ENCODE measurements at places on chromosomes 3 and 15. TPM values are rescaled to one million over a fixed set of nuclear protein-coding genes. Genes with fewer than 3 reads are reported as not detected.

GRCh38 chr3:184395320-184395660, 15.4 kb downstream of the CHRD start:
- H3K36me3 ChIP-seq = no peaks in the 10 kb centered on the region
- no peak overlapping the region for H3K27ac ChIP-seq
- H3K27me3 ChIP-seq = peaks cover 4% of the 10 kb centered on the region
- DNase-seq = no peak
- H3K4me3 ChIP-seq = no peak overlapping the region
- H3K4me1 ChIP-seq = no peaks in the 10 kb centered on the region

Gene STRC
- total RNA-seq = 0.28 TPM

Gene SPSB4
- total RNA-seq = not detected

Gene CHDH
- 8.3 TPM for total RNA-seq

Gene AP4E1
- 11.4 TPM for total RNA-seq

Gene TGFBR2
- 0.62 TPM for total RNA-seq

DNA sequence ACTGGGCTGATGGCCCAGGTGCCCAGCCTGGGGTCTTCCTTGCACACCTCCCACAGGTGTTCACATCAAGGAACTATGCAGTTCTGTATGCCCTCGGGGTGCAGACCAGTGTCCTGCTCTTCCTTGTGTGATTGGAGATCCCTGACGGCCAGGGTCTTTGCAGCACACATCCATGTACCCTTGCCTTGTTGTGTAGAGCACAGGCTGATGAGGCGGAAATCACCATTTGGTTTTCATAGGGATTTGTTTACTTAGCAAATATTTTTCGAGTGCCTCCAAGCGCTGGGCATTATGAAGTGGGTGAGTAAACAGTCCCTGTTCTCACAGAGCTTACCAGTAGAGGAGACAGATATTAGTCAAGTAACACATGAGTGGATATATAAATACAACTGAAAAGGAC, 209.3 kb upstream of the UMPS start:
- H3K4me3 ChIP-seq = no peak overlapping the region
- no peaks in the 10 kb centered on the region for H3K4me1 ChIP-seq
- no peak overlapping the region for H3K27ac ChIP-seq
- no peak for DNase-seq

Gene FOXB1
- not detected for total RNA-seq

GRCh38 chr3:36741285-36741684, 23.1 kb downstream of the DCLK3 start:
- no peak overlapping the region for H3K27ac ChIP-seq
- no peaks in the 10 kb centered on the region for H3K4me1 ChIP-seq
- no peak overlapping the region for H3K4me3 ChIP-seq
- DNase-seq = no peak
- no peaks in the 10 kb centered on the region for H3K27me3 ChIP-seq

Gene ELL3
- 15.0 TPM for total RNA-seq

DNA sequence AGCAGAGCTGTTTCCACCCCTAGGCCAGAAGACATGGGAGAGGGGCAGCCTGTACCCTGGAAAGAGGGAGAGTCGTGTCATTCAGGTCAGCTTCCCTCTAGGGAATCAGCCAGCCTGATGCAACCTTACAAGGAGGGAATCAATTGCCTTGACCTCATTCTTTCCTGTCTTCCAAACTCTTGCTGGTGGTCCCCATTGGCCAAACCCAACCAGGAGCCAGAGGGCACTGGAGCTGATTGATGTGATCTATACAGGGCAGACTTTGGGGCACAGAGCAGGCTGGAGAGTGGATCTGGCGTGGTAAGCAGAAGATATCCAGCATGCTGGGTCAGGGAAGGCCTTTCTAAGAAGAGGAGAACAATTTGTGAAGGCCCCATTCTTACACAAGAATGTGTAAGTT, 19.1 kb upstream of the MAGEF1 start:
- DNase-seq = no peak
- peaks cover 2% of the 10 kb centered on the region for H3K27me3 ChIP-seq
- H3K27ac ChIP-seq = no peak overlapping the region
- H3K4me1 ChIP-seq = no peaks in the 10 kb centered on the region
- no peak overlapping the region for H3K4me3 ChIP-seq
- H3K36me3 ChIP-seq = no peaks in the 10 kb centered on the region

DNA sequence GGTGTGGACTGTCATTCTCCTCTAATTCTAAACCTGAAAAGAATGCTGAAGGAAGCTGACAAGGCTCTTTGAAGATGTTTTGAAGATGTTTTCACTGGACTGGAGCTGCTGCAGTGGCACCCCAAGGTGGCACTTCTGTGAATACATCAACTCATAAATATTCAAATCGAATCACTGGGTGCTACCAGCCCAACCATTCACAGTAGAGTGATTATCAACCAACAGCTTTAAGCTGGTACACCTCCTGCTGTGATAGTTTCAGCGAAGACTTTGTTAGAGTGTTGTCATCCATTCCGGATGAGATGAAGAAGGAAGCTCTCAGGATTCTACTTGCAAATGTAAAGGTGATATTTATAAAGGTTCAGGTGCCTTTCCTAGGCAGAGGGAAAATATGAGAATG, 106.6 kb downstream of the LSAMP start:
- no peaks in the 10 kb centered on the region for H3K27me3 ChIP-seq
- DNase-seq = no peak
- no peak overlapping the region for H3K4me3 ChIP-seq
- no peak overlapping the region for H3K27ac ChIP-seq

GRCh38 chr15:65595960-65596359, 15.0 kb downstream of the INTS14 start:
- H3K27me3 ChIP-seq = no peaks in the 10 kb centered on the region
- no peak for DNase-seq
- peaks cover 3% of the 10 kb centered on the region for H3K36me3 ChIP-seq
- no peak overlapping the region for H3K27ac ChIP-seq

Gene SAMD7
- total RNA-seq = not detected

- H3K36me3 ChIP-seq = no peaks in the 10 kb centered on the region
- H3K4me1 ChIP-seq = peaks cover 48% of the 10 kb centered on the region
- H3K4me3 ChIP-seq = no peak overlapping the region
- peak overlapping the region; percentile 60 for H3K27ac ChIP-seq
- H3K27me3 ChIP-seq = no peaks in the 10 kb centered on the region
Measured at GRCh38 chr3:189563853-189564563, 67.2 kb upstream of the TP63 start.

Gene MINAR1
- 0.36 TPM for total RNA-seq

DNA sequence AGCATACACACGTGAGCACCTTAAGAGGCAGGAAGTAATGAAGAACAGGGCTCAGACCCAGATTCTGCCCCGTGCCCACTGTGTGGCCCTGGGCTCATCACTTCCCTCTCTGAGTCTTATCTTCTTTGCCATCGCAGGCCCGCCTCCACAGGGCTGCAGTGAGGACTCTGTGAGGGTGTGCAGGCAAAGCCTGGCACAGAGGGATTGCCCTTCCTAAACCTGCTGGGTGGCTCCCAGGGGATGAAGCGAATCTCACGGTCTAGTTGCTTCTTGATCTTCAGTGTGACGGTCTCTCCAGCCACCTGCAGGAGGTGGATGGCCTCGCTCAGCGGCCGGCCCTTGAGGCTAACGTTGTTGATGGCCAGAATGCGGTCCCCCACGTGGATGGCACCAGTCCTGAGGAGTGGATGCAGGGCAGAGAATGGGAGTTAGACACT, 32.8 kb downstream of the GRIP2 start:
- H3K27ac ChIP-seq = no peak overlapping the region
- H3K27me3 ChIP-seq = no peaks in the 10 kb centered on the region
- no peaks in the 10 kb centered on the region for H3K4me1 ChIP-seq
- no peak overlapping the region for H3K4me3 ChIP-seq

Gene RAB5A
- total RNA-seq = 30.5 TPM

DNA sequence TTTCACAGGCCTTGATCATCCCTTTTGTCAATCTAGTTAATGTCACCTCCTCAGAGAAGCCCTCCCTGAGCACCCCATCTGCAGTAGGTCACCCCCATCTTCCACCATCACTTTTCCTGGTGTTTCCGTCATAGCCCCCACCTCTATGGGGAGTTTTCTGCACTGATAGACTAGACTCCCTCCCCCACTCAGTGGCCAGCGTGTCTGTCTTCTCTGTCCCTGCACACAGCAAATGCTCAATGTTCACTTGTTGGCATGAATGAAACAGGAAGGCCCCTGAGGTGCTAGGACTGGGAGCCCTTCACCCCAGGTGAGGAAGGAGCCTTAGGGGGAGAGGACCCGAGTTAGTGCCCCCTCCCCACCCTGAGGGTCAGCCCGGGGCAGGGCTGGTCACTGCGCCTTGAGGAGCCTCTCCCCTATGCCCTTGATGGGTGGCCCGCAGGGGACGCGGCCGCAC, 15.8 kb upstream of the FANCD2 start:
- no peaks in the 10 kb centered on the region for H3K36me3 ChIP-seq
- no peak for DNase-seq
- no peak overlapping the region for H3K27ac ChIP-seq
- H3K4me3 ChIP-seq = peak overlapping the region; percentile 69

DNA sequence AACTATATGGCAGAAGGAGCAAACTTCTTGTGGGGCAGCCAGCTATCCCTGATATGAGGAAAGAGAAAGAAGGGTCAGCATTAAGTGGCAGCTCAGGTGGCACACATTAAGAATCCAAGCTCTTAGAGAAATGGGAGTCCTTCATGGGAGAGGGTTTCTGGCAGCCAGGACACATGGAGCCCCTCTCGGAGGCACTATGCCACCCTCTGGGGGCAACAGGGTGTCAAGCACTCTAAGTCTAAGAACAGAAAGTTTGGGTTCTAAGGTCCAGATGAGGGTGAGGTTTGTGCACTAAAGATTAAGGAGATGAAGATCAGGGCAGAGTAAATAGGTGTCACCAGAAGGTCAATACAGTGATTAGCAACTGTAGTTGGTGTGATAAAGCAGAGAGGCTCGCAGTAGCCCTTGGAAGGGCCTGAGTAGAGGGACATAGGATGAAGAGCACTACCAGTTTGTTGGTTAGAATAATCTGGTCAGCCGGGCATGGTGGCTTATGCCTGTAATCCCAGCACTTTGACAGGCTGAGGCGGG, 89.3 kb downstream of the ST6GAL1 start:
- no peak overlapping the region for H3K4me3 ChIP-seq
- peaks cover 53% of the 10 kb centered on the region for H3K4me1 ChIP-seq
- peak overlapping the region; percentile 46 for H3K27ac ChIP-seq
- H3K36me3 ChIP-seq = peaks cover 13% of the 10 kb centered on the region
- no peak for DNase-seq

DNA sequence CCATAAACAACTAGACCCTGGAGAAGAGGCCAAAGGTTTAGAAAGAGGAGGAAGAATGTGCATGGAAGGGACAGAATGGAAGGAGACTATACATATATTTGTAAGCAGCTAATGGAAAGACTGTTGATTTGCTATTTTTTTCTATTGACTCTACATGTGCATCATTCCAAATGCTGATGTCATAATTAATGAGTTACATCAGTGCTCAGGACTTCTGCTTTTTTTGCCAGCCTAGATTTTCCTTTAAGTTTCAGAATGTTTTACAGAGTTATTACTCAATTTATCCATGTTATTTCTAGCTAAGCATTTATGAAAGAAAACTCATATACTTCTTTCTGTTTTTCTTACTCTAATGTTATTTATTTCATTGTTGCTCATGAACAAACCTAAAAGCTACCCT, 62.6 kb upstream of the VGLL3 start:
- no peak overlapping the region for H3K27ac ChIP-seq
- H3K27me3 ChIP-seq = no peaks in the 10 kb centered on the region
- H3K36me3 ChIP-seq = no peaks in the 10 kb centered on the region
- no peak overlapping the region for H3K4me3 ChIP-seq
- no peak for DNase-seq
- H3K4me1 ChIP-seq = no peaks in the 10 kb centered on the region

GRCh38 chr15:29021857-29022256, 136.1 kb downstream of the APBA2 start:
- no peaks in the 10 kb centered on the region for H3K36me3 ChIP-seq
- H3K4me1 ChIP-seq = no peaks in the 10 kb centered on the region

Gene PIGB
- total RNA-seq = 23.7 TPM

- no peak for DNase-seq
- H3K27ac ChIP-seq = no peak overlapping the region
- H3K4me3 ChIP-seq = no peak overlapping the region
- no peaks in the 10 kb centered on the region for H3K36me3 ChIP-seq
Measured at GRCh38 chr15:71800835-71801745, 9.3 kb upstream of the NR2E3 start.

Gene KBTBD13
- total RNA-seq = not detected

Gene TUSC7
- total RNA-seq = not detected

- no peak overlapping the region for H3K27ac ChIP-seq
- peaks cover 5% of the 10 kb centered on the region for H3K4me1 ChIP-seq
- H3K36me3 ChIP-seq = no peaks in the 10 kb centered on the region
- no peak overlapping the region for H3K4me3 ChIP-seq
Measured at GRCh38 chr15:78098131-78098755, 5.9 kb downstream of the SH2D7 start.

Gene KIF15
- 29.3 TPM for total RNA-seq

DNA sequence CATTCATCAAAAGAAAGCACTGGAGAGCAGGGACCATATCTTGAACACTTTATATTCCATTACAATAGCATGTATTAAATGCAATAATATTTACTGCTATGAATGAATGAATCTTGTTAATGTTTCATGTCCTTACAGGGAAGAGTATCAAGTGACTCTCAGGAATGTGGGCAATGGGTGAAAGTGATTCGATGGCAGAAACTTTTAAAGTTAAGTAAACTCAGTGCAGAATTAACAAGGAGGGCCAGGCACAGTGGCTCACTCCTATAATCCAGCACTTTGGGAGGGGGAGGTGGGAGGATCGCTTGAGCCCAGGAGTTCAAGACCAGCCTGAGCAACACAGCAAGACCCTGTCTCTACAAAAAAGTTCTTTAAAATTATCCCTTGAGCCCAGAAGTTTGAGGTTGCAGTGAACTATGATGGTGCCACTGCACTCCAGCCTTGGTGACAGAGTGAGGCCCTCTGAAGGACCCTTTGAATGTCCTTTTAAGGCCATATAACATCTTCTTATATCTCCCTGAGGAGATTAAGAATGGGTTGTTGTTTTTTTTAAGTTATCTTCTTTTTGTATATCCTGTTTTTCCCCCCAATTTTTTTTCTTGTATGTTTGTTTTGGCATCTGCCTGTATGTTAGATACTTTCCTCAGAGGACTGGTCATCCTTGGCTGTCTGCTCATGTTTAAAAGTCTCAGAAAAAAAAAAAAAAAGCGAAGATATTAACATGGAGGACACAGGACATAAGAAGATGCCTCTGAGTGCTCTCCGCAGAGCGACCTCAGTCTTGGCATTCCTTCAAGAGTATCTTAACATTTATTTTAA, 9.6 kb upstream of the FSIP1 start:
- H3K4me1 ChIP-seq = peaks cover 12% of the 10 kb centered on the region
- H3K27ac ChIP-seq = no peak overlapping the region
- H3K27me3 ChIP-seq = no peaks in the 10 kb centered on the region
- H3K36me3 ChIP-seq = no peaks in the 10 kb centered on the region
- no peak overlapping the region for H3K4me3 ChIP-seq

Gene SERPINI2
- 0.33 TPM for total RNA-seq

Gene DENND6A
- total RNA-seq = 15.3 TPM

DNA sequence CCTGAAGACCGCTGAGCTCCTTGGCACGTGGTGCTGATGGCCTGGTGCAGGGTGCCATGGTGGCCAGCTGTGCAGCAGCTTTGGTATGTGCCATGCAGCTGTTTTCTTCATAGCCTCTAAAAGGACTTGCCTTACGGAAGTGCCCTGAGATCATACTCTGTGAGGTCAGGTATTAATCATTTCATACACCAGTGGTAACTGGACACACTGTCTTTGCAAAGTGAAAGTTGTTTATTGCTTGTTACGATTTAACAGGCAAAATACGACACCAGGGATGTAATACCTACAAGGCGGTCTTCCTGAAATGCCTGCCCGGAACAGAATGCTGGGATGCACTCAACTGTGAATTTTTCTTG, 184.6 kb downstream of the ATP10A start:
- H3K36me3 ChIP-seq = no peaks in the 10 kb centered on the region
- no peak overlapping the region for H3K4me3 ChIP-seq
- DNase-seq = no peak
- H3K27me3 ChIP-seq = no peaks in the 10 kb centered on the region
- no peak overlapping the region for H3K27ac ChIP-seq
